ENCODE measurements at places on chromosomes 3 and 15.

DNA sequence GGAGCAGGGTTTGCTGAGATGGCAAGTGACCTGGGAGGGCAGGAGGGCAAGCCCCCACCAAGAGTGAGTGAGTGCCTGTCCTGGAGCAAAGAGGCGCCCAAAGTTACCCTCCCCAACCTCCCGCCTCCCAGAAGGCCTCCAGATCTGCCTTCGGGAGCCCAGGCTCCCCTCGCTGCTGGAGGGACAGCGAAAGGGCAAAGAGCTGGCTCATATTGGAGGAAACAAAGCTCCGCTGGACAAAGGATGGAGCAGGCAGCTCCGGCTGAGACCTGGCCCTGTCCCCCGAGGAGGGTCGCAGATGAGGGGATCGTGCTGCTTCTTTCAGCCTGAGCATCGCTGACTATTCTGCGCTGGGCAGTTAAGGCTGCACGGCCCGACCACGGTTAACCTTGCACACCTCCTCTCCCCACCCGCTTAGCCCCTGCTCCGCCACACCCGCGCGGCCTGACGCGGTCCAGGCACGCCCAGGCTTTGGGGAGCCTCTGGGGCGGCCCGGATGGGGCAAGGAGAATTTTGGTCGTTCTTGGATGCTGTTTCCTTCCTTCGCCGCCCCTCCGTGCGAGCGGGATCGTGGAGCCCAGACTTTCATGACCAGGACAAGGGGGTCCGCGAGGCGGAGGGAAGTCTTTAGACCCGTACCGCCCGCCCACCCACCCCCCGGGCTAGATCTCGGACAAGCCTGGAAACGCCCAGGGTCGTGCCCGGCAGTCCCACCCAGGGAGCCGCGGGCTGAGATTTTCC, 651 bp downstream of the PLCD1 start:
- no peak for DNase-seq

DNA sequence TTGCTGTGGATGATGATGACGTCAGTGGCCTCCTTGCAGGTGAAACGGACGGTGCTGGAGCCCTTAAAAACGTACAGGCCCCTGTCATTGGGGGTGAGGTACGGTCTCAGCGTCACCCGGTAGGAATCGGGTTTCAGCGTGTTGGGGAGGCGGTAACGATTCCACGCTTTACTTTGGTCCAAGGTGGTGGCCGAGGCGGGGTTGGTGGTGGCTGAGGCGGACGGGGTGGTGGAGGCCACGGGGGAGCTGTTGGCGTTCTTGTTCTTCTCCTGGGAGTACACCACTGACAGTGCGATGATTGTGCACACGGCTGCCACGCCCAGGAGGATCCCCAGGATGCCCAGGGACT, 8.5 kb downstream of the ANPEP start:
- DNase-seq: no peak

GRCh38 chr3:79172241-79172640, 595.6 kb downstream of the ROBO1 start:
- no peak for DNase-seq

DNA sequence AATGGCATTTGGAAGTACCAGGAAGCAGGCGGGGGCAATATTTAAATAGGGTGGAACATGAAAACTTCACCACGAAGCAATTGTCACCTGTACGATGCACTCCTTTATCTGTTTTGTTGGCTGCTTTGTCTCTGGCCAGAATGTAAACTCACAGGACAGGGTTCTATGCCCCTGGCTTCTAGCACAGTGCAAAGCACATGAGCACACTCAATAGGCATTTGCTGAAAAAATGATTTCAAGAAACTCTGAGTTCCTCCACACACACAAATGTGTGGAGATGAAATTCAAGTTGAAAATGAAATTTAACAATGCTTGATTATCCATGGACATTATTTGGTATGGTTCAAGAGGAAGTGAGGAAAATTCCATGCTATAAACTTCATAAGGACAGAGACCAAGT, 229.6 kb upstream of the FEZF2 start:
- no peak for DNase-seq

- no peak for DNase-seq
Measured at GRCh38 chr3:56693750-56694149, 10.7 kb upstream of the TASOR start.

DNA sequence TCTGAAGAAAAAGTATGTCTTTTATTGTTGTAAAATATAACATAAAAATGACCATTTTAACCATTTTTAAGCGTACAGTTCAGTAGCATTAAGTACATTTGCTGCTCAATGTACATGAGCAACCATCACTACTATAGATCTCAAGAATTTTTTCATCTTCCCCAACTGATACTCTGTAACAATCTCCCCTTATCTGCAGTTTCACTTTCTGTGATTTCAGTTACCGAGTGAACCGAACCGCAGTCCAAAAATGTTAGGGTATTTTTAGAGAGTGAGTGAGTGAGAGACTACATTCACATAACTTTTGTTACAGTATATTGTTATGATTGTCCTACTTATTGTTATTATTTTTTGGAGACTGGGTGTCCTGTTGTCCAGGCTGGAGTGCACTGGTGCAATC, 9.0 kb upstream of the SLC25A26 start:
- no peak for DNase-seq

DNA sequence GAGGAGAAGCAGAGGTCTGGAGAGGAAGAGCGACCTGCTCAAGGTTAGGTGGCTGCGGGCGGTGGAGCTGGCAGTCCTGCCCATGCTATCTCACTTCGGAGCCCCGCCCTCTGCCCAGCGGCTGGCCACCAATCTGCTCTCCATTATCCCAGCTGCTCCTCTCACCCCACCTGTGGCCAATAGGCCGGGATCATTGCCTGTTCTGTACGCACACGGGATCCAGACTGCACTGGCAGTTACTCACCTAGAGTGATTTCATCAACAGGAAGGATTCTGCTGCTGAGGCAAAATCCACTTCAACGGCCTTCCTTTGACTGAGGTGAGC, 100.6 kb downstream of the TLE3 start:
- DNase-seq: no peak

DNA sequence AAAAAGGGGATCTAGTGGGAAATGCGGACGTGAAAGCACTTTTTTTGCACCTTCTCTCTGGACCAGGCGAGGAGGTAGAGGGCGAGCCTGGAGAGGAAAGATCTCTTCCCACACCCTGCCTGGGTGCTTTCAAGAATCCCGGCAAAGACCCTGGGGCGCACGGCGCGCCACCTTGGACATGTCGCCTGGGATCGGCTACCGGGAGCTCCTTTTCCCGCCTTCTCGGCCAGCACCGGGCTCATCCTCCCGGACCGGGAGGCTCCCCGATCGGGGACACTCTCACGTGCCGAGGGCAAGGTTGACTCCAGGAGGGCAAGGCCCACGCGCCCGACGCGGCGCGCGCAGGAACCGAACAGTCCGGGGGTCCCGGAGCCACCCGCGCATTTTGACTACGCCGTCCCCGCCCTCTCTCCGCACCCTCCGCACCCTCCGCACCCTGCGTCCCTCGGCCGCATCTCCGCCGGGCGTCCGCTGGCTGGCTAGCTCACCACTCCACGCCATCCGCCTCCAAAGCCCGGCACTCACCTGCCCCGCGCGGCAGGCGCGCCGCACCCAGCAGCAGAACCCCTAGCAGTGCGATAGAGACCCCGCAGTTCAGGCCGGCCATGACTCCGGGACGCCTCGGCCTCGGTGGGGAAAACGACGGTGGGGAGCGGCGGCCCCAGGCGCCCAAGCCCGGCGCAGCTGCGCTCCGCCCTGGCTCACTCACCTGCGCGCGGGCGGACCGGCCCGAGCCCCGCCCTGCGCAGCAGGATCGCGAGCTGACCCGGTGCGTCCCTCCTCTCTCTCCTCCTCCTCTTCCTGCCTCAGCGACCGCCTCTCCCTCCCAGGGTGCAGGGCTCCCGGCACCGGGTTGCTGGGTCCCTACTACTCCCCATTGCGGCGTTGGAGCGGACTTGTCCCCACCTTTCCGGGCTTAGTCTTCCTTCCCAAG, at the start of gene CDCP1:
CDCP1 (minus strand) TSS at position 698 of the 934 bp plus-strand sequence; CDS start at position 607, 91 bp downstream.
- DNase-seq: peak; percentile 26

DNA sequence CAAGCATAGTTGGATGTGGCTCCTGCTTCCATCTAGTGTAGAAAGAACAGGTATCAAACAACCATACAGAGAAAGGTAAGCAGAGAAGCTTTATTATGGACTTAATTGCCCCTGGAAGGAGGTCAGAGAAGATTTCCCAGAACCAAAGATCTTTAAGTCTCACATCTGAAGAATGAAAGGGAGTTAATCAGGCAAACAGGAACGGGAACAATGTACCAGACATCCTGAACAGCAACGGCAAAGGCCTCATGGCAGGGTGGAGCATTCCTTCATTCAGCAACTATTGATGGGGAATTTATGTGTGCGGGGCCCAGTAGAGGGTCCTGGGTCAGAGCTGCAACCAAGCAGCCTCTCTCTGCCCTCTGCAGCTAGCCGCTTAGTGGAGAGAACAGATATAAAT, 61.5 kb downstream of the LMCD1 start:
- DNase-seq: no peak

- DNase-seq: no peak
Measured at GRCh38 chr3:126050626-126051025, 33.3 kb downstream of the SLC41A3 start.

DNA sequence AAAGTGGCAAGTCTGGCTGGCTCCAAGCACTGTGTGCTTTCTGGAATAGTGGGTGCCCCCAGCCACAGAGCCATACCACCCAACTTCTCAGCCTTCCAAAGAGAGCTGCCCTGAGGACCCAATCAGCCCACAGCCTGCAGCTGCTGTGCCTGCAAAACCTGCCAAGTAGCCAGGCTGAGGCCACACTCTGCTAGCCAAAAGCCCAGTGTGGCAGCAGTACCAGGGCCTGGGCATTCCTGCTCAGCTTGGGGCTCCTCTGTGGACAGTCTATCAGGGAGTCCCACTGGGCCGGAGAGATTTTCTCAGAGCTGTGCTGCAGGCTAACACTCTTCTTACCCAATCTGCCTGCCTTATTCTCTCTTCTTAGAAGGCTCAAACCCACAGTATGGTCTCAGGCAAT, 136.5 kb downstream of the TPRA1 start:
- no peak for DNase-seq

DNA sequence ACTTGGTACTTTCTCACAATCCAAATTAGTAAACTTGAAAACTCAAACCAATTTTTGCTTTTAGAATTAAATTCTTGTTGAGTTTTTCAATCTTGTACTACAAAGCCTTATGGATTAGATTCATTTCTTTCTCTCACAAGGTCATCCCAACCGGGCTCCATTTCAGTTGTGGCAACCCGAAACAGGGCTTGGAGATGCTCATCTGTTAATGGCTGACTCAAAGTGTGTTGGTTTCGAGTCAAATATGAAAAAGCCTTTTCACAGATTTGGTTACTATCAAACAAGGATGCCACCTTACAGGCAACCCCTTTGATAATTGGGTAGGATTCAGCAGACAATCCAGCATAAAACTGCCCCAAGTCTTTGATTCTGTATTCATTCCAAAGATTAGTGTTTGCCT, 1.8 kb downstream of the EPM2AIP1 start:
- no peak for DNase-seq

GRCh38 chr3:103308921-103309320, 874.1 kb downstream of the ZPLD1 start:
- no peak for DNase-seq

DNA sequence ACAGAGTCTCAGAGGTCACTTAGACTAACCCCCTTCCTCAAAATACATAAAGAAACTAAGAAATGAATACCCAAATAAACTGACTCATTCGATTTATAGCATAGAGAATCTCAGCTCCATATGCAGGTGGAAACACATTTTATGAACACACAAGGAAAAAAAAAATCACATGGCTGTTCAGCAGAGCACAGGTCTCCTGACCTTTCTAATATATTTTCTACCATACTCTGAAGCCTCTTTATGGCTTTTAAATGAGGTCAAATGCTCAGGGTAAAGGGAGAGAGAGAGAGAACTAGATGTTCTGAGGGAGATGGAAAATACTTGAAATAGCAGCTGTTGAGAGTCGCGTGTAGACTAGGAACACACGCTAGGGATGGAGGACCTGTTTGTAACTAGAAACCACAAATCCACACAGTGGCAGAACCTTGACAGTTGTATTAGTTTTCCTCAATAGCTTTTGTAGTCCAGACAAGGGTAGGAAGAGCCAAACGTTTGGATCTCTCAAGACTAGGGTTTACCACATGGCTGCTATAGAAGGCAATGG, 165.3 kb downstream of the FMN1 start:
- DNase-seq: no peak

DNA sequence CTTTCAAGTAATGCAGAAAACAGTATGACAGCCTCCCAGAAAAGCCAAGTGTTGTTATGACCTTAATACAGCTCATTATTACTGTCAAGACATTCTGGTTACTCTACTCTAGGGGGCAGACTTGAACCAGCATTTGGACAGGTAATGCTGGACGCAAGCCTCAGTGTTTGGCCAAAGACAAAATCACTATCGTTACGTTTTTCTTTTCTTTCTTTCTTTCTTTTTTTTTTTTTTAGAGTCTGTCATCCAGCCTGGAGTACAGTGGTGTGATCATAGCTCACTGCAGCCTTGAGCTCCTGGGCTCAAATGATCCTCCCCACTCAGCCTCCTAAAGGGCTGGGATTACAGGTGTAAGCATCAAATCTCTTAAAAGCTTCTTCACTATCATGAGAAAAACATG, 29.4 kb upstream of the TMEM45A start:
- no peak for DNase-seq

GRCh38 chr15:36356978-36357601, 222.3 kb upstream of the CDIN1 start:
- DNase-seq: no peak

Measured in NCI-H1048 (cell line).